ENCODE measurements at places on chromosomes 11 and 22. TPM values are rescaled to one million over a fixed set of nuclear protein-coding genes. Genes with fewer than 3 reads are reported as not detected.

The LMO1 gene
- total RNA-seq, result not detected

The KCNK4 gene
- total RNA-seq, result 0.20 TPM

The PRCP gene
- 85.0 TPM for total RNA-seq

The GAL3ST3 gene
- 0.13 TPM for total RNA-seq

The SAA4 gene
- total RNA-seq, result not detected

The FGF4 gene
- total RNA-seq, result not detected

The PATE4 gene
- total RNA-seq, result not detected

The TENM4 gene
- 42.4 TPM for total RNA-seq

The OR51B5 gene
- 0.13 TPM for total RNA-seq

The APOBEC3B gene
- total RNA-seq, result 2.0 TPM

All from smooth muscle cell of the pulmonary artery (primary cell).